ENCODE measurements at places on chromosomes 7 and 10.

DNA sequence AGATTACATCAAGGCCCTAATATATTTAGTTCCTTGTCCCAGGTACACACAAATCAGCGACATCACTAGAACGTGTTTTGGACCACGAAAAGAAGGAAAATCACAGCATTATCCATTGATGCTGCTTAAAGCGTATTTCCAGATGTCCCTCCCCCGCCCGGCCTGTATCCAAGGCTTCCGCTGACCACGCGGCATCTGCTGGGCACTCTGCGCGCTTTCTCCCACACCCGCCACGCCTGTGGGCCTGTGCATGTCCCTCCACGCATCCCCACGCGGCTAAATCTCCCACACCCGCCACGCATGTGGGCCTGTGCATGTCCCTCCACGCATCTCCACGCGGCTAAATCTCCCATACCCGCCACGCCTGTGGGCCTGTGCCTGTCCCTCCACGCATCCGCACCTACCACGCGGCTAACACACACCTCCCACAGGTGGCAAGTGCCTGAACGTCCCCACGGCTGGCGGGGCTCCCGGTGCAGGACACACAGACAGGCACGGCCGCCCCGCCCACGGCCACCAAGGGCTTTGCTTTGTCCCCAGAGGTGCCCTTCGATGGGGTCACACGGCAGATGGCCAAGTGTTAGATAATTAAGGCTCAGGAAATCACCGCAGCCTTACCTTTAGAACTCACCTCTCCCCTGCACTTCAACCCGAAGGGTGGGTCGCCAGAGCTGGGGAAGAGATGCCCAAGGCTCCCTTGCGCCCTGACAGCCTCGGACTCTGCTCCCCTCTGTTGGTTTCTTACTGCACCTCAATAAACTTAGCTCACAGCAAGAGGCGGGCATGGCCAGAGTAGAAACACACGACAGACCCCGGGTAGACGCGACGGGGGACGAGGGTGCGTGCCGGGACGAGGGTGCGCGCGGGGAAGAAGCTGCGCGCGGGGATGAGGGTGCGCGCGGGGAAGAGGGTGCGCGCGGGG lies 49.5 kb downstream of the DIP2C start:
- DNase-seq: no peak

DNA sequence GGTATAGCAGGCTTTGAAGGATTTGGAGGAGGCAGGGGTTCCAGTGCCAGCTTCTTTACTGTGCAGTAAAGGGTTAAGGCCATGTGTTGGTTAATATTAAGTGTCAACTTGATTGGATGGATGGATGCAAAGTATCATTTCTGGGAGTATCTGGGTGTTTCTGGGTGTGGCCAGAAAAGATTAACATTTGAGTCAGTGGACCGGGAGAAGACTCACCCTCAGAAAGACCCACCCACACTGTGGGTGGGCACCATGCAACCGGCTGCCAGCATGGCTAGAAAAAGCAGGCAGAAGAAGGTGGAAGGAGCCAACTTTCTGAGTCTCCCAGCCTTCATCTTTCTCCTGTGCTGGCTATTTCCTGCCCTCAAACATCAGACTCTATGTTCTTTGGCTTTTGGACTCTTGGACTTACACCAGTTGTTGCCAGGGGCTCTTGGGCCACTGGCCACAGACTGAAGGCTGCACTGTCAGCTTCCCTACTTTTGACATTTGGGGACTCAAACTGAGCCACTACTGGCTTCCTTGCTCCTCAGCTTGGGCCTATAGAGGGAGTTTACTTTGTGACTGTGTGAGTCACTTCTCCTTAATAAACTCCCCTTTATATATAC lies 6.8 kb upstream of the TRUB1 start:
- DNase-seq: no peak

- DNase-seq: no peak
Measured at GRCh38 chr7:51587604-51588003, 271.0 kb upstream of the COBL start.

DNA sequence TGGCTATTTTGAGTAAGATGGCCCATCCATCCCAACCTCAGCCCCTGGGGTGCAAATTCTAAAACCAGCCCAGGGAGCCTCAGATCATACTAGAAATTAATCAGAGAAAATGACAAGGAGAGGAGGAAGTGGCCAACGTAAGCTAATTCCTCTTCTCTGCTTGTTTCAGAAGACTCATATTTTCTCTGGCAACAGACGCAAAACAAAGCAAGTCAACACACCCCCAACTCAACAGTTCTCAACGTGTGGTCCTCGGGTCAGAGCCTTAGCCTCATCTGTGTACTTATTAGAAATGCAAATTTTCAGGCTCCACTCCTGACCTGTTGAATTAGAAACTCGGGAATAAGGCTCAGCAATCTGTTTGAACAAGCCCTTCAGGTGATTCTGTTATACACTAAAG lies 413.9 kb upstream of the AUTS2 start:
- no peak for DNase-seq

GRCh38 chr10:124385627-124386185 lies 33.0 kb downstream of the OAT start:
- DNase-seq: no peak

- no peak for DNase-seq
Measured at GRCh38 chr7:2198760-2199159, 34.0 kb downstream of the MAD1L1 start.

DNA sequence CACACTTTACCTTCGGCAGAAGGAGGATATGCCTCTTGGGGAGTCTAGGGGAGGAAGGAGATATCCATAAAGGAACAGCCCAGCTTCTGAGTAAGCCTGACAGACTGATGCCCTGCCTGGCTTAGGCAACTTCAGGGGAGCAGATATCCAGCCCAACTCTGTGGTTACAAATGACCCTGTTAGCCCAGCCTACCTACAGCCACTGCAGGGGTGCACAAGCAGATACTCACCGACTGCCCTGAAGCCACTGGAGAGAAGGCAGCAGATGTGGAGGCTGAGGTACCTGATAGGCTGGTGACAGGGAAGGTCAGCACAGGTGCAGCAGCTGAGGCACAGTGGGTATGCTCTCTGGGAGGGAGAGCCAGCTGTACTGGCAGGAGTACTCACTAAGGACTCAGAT lies 770.2 kb downstream of the GRID1 start:
- DNase-seq: no peak

- no peak for DNase-seq
Measured at GRCh38 chr7:47819607-47819920, 128.7 kb downstream of the PKD1L1 start.

- no peak for DNase-seq
Measured at GRCh38 chr7:2488681-2489080, 12.5 kb upstream of the GRIFIN start.

GRCh38 chr7:2307690-2308107 lies 6.5 kb downstream of the SNX8 start:
- no peak for DNase-seq

DNA sequence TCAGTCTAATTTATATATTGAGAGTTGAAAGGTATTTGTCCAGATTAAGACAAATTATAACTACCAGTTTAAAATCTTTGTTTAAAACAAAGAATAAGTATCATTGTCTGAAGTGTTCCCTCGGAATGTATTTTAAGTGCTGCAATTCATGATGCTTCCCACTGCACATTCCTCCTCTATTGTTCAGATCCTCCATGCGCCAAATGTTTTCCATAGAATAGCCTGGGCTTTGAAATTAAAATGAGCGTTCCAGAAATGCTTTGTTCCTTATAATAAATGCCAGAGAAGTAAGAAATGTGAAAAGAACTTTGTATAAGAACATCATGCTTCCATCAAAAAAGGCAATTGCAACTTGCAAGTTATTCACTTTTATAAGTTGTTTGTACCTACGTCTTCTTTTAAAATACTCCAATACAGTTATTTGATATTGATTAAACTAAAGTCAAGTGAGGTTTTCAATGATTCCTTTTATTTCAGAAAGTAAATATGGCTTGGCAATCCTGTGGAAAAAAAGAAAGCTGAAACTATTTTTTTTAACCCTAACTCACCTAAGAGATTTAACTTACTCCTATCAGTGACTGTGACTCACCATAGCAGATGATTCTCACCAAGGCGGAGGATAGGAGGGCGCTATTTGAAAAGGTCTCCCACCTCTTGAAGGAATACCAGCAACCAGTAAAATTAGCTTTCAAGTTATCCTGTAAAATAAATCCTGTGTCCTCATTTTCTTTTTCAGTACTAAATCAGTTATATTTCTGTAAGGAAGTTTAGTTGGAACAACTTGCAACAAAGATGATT lies 85.8 kb downstream of the CTNNA3 start:
- DNase-seq: no peak

DNA sequence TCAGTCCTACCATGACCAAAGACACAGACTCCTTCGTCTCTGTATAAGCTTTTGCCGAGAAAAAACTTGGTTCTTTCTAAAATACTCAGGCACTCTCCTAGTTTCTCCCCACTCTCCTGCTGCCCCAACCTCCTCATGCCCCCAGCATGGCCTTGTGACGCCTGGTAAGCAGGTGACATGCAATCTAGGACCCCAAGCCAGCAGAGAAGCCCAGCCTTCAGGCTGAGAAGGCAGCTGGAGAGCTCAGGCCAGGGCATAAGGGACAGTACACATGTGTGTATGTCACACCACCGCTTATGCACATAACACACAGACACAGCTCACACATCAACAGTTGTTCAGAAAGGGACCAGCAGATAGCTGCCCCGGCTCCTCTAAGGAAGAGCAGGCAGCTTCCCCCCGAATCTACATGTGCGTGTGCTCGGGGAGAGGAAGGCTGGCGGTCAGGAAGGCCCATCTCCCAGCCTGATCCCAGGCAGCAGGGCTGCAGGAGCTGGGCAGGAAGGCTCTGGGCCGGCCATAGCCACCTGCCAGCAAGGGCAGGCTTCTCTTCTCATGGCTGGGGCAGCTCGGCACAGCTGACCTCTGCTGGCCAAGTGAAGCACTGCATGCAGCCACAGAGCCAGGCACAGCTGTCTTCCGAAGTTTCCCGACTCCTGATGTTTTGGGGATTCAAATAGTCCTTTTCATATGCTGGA lies 8.5 kb downstream of the DDX56 start:
- DNase-seq: no peak

DNA sequence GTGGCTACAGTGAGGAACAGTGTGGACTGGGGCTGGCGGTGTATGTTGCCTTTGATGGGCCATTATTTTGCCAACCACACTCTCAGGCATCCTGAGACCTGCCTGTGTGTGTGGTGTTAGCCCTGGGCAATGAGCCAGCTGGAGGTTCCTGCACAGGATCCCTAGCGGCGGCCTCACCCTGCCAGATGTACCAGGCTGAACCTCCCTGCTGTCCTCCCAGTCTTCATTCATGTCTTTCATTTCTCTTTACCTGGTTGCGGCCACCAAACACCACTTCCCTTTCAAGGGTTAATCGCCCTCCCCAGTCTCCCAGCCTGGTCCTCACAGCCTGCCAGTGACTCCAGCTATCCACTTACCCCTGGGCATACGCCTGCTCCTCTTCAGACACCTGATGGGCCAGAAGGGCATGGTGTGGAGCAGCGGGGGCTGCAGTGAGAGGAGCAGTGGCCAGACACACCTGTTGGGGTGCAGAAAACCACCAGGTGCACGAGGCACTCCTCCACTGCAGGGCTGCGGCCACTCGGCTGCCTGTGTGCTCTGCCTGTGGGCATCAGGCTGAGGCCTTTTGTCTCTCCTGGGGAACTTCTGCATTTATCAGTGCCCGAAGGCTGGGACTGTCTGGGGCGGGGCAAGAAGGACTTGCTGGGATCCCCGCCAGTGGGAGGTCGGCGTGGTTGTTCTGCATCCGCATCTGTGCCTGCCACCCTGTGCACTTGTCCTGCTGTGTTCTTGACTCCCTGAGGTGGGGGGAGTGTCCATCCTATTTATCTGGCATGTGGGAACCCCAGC lies 111.6 kb downstream of the ARHGAP22 start:
- DNase-seq: no peak

GRCh38 chr7:121480566-121481335 lies 84.6 kb upstream of the FAM3C start:
- DNase-seq: no peak

- DNase-seq: no peak
Measured at GRCh38 chr7:28823582-28823981, 134.5 kb downstream of the TRIL start.

DNA sequence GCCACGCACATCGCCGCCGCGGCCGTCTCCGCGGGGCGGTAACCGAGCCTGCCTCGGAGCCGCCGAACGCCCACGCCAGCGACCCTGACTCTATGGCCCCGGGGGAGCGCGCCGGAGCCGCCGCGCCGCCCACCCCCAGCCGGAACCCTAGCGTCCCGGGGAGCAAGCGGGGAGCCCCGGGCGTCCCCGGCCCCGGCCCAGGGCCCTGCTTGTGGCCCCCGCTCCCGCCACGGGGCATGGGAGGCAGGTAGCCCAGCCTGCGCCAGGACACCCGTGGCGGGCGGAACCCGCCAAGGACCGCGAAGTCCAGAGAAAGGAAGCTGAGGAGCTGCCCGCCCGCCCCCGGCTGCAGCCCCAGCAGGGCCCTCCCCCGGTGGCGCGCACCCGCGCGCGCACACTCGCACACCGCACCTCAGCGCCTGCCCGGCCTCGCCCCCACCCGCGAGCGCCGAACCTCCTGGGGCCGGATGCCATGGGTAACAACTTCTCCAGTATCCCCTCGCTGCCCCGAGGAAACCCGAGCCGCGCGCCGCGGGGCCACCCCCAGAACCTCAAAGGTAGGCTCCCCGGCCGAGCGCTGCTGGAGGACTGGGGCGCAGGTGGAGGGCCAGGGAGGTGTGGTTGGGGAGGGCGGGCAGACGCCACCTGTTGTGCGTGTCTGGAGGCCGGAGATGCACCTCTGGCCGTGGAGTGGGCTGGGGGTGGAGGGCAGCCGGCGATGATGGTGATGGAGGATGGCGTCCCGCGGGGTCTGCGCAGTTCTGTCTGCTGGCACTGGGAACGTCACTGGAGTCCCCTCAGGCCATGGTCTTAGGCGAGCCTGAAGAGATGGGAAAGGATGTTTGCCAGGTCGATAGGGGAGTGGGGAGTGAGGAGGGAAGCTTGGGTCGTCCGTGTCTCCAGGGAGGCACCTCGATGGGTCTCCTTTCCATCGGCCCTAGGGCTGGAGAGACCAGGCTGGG lies 692 bp downstream of the NEURL1 start:
- no peak for DNase-seq

DNA sequence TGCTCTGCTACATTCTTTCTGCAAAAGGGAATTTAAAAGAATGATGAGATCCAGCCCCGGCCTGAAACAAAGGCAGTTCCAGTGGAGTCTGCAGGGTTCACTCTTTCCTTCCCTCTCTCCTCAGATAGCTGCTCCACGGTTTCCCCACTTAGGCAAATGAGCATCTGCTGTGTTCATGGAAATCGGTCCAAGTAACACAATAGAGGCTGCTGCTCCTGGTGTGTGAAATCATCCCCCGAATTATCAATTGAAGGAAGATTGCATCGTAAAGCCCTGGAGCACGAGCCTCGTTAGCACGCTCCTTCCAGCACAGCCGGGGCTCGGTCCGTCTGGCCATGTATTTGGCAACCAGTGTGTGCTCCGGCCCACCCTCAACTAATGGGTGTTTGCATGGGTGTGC lies 108.3 kb upstream of the DPP6 start:
- no peak for DNase-seq

GRCh38 chr10:28545967-28546644 lies 13.2 kb downstream of the WAC start:
- no peak for DNase-seq

- no peak for DNase-seq
Measured at GRCh38 chr7:129188892-129189660, 643 bp downstream of the SMO start.
